ENCODE measurements at places on chromosomes 1 and 21. TPM values are rescaled to one million over a fixed set of nuclear protein-coding genes. Genes with fewer than 3 reads are reported as not detected.

Gene NBPF4
- total RNA-seq, result 0.05 TPM

Gene AMY1C
- total RNA-seq, result not detected

Gene CYYR1
- total RNA-seq, result not detected

Gene CELA2A
- not detected for total RNA-seq

Gene ST6GALNAC5
- not detected for total RNA-seq

Gene LRRC39
- total RNA-seq, result not detected

Gene BGLAP
- 0.23 TPM for total RNA-seq

Gene TRIM17
- not detected for total RNA-seq

Gene KRTAP13-3
- not detected for total RNA-seq

Measured in A549 treated with GW870086 at 1 μM for 4 hours (cell line).